ENCODE measurements at places on chromosomes 6 and 20.

- DNase-seq: no peak
These were observed 21.3 kb downstream of the TRMT6 start for GRCh38 chr20:5928836-5929715.

DNA sequence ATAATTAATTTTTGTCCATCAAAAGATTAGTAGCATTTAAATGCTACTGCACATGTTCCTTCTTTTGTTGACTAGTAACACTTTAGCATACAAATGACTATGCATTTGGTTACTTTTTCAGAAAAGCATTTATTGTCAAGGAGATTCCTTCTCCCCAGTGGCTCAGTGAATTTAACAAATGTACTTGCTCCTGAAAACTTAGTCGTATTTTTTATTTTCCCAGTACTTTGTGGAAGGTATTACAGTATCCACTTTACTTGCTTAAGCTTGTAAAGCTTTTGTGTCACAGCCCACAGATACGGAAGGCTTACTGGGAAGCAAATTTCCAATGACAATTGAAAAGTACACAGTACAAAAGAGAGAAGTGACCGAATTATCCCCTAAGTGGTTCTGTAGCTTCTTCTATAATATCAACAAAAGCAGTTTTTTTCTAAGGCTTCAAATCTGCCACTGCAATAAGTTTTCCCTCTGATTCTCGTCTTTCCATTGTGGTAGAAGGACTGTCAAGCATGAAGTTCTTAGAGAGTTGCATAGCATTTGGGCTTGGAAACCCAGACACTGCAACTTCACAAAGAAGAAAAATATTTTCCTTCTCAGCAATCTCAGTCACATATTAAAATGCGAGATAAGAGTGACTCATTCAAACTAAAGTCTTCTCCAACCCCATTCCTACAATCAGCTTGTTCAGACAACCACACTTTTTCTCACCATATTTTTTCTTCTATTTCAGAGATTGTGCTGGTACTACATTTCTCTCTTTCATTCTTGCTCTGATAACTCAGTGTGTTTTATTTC lies 431.2 kb downstream of the GRIK2 start:
- DNase-seq: no peak

DNA sequence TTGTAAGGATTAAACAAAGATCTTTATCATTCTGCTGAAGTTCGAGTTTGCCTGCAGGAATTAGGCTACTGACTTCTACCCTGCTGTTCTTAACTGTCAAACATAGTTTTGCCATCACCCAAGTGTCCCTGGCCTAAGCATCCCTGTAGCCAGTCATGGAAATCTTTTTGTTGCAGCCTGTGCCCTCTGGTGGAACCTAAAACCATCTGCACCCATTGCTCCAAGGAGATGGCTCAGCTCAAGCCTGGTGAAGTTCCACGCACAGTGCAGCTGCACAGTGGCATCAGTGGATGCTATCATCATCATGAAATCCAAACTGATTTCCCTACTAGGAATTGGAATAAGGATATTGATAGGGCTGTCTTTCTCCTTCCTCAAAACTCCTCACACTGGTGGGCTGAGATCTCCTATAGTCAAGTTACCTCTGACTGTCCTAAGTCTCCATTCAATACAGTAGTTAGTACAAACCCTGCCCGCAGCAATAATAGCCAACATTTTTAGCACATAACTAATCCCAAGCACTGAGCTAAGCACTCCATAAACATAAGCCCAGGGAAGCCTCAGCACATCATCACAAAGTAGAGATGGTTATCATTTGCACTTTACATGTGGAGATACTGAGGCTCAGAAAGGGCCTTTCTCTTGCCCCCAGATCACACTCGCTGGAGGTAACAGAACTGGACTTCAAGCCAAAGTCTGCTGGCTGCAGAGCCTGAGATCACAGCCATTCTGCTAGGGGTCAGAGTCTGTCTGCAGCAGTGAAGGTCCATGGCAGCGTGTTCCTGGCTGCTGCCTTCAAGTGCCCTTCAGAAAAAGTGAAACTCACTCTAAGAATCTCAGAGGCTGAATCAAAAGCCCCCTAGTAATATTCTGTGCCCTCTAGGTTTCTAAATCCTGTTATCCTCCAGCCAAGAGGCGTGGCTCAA lies 77.2 kb upstream of the MC3R start:
- DNase-seq: no peak

- DNase-seq: peak; percentile 17
These were observed 102.3 kb downstream of the EDN3 start for GRCh38 chr20:59402681-59403080.

DNA sequence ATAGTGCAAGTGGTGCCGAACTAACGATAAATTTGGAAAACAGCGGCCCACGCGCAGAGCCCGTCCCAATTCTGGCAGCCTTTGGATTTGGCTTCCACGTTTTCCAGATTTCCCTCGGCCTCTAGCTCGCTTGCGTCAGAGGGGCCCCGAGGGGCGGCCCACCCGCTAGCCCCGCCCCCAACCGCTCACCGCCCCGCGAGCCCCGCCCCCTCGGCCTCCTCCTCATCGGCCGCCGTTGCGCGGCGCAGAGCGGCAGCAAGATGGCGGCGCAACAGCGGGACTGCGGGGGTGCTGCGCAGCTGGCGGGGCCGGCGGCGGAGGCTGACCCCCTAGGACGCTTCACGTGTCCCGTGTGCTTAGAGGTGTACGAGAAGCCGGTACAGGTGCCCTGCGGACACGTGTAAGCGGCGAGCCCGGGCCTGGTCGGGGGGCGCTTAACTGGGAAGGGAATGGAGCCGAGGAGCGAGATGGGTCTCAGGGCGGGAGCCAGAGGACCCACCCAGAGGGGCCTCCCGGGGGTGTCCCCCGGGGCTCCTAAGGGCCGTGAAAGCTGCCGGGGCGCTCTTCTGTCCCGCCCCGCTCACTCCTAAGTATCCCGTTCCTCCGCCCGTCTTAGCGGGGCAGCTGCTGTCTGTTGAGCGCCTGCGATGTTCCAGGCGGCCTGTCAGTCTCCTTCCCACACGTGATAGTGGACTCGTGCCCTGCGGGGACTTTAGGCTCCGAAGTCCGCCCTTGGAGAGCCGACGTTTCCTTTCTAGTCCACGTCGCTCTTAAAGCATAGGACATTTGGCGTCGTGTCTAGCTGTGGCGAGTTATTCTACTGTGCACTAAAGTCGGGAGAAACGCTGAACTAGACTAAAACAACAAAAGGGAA lies at the start of gene RNF114:
Gene RNF114 (plus strand): TSS at position 245 of the 874 bp plus-strand sequence. CDS start 16 bp downstream, at position 261.
- DNase-seq: peak; percentile 90

DNA sequence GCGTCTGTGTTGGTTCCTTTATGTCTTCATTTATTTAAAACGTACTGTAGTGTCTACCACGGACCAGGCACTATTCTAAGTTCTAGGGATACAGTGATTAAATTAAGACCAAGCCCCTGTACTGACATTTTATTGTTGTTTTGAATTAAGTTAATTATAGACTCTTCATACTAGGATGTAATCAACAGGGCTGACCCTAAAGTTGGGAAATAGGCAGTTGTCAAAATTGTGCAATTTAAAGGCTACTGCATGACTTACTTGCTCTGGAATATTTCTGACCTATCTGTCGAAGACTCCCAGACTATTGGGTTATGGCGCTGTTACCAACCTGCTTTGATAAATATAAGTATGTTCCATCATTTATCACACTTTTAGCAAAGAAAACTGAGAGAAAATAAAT lies 6.7 kb downstream of the MYO6 start:
- no peak for DNase-seq

DNA sequence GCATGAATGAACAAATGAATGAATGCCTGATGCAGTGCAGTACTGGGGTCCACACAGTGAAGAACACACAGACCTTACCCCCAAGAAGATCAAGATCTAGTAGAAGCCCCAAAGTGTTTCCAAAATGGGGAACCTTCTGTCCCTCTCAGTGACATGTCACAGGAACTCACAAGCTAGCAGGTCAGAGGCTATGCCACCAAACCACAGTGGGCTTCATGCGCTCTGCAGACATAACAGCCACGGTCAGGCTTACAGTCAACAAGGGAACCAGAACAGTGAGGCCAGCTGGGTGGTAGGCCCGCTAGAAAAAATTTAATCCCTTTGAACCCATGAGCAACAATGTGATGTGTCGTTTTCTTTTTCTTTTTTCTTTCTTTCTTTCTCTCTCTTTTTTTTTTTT lies 20.2 kb upstream of the ARFGEF2 start:
- DNase-seq: no peak

GRCh38 chr6:159079367-159079766 lies 34.6 kb upstream of the TAGAP start:
- no peak for DNase-seq

DNA sequence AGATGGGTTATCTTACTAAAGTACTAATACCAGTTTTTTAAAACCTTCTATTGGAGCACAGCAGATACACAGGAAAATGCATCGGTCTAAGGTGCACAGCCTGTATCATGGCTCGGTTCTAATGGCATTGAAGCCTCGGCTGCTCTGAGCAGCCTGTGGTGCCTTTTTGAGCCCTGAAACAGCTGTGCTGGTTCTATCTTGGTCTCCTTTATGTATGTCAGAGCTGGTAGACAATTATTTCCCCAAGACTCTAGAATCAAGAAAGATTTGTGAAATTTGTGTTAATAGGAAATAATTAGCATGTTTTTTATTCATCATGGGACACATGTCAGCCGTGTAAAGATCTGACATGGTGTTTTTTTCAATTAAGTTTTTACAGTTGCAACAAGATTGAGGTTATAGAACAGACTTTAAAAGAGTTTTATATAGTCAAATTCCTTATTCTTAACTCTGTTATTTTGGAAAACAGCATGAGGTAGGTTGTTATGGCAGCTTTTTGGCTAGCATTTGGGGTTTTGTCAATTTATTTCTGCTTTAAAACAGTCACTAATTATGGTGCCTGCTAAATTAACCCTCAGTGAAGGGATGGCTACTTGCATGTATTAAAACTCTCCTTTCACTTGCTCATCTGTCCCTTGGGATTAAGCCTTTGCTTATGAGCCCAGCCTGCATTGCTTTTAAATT lies 40.3 kb upstream of the C20orf144 start:
- no peak for DNase-seq

DNA sequence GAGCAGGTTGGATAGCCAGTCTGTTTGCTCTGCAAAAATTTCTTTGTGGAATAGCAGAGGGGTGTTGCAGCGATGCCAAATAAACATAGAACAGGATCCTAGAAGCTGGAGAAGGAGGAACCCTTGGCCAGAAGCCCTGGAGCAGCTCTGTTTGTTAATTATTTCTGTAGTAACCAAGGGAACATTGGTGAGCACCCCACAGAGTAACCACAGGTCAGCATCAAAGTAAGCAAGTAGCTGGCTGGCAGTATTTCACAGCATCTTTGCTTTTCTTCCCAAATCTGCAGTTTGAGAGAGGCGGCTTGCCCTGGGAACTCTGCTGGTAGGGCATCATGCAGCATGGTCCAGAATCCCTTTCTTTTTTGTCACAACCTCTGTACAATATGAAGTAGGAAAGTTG lies 12.7 kb upstream of the APMAP start:
- no peak for DNase-seq

GRCh38 chr6:142112451-142113061 lies 20.2 kb upstream of the GJE1 start:
- DNase-seq: peak; percentile 71

DNA sequence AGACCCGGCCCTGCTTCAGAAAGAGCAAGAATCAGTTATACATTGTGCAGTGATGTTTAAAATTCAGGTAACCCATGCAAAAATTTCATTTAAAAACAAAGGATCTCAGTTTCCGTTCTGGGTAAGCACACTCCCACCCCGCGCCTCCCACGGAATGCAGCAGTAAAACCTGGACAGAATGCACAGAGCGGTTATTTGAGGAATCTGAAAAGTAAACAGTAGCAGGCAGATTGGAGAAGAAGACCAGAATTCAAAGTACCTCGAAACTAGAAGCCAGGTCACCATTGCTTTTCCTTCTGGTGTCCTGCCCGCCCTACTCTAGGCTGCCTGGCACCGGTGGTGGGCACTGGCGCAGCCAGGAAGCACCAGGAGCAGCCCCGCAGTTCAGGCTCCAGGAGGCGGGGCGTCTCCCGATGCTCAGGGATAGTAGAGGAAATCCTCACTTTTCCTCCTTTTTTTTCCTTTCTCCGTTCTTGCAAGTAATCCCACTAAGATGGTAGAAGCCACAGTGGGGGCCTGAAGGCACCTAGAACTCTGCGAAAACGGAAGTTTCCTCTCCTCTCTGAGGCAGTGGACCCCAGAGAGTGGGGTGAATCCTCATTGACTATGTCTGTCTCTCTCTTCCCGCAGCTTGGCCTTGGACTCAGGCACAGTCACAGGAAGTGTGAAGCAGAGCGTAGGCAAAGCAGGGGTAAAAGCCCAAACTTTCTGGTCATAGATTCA lies 28.3 kb downstream of the METTL24 start:
- no peak for DNase-seq

DNA sequence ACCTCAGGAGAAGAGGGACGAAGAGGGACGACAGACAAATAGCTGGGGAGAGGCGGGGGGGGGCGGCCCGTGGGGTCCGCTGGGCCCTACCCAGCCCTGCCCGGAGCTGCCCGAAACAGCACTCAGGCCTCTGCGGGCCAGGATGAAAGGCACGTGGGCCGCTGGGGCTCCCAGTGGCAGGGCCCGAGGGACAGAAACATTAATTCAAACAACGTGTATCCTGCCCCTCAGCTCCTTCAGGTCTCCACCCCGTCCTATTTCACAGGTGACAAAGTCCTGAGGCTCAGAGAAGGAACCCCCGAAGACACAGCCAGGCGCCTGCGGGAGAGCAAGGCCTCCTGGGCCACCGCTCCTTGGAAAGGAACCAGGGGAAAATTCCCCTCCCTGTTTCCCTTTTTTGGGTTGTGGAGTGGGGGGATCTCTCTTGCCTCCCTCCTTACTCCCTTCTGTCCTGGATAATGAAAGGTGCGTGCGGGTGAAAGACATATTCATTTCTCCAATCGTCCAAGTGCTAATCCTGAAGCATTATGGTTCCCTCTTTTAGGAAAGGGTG lies 93.3 kb downstream of the RNASET2 start:
- no peak for DNase-seq

DNA sequence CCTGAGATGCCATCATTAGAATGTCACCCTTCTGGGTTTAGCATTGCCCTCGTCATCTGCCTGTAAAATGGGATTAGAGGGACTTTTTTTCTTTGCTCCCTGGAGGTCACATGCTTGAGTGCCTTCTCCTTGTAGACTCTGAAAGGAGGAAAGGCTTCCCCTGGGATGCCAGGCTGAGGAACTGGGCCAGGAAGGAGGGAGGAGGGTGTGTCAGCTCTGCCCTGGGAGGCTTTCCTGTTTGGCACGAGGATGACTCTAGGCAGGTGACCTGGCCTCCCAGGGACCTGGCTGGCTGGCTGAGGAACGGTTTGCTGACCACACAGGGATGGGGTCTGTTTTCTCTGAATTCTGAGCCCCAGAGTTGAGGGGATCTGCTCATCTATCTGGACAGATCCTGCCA lies 137.9 kb upstream of the RNF24 start:
- DNase-seq: no peak

DNA sequence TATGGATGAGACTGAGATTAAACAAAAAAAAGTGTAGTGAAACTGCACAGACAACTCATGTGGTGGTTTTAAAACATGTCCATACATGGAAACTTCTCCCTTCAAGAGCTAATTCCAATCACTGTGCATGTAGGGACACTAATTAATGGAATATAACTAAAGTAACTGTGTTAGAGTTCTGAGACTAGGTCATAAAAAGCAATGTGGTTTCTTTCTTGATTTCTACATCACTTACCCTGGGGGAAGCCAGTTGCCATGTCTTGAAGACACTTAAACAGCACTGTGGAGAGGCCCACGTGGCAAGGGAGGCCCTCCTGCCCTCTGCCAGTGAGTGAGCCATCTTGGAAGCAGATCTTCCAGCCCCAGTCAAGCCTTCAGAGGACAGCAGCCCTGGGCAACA lies 118.2 kb upstream of the DST start:
- DNase-seq: no peak

GRCh38 chr6:158666628-158667359 lies 16.9 kb downstream of the SYTL3 start:
- no peak for DNase-seq
